ENCODE measurements at places on chromosomes 1 and 21.

DNA sequence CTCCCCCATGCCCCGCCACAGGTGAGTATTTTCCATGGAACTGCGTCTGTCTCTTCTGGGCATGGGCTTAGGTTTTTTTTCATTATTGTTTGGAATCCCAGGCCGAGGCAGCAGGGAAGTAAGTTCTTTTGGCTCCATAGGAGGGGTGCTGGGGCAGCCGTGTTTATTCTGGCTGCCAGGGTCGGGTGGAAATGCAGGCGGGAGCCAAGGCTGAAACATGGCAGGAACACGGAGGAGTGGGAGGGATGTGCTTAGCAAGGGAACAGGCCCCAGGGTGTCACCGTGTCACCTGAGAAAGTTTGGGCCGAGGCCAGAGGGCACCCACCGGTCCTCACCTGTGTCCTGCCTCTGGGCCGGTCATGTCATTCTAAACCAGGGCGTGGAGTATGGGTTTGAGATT lies 4.5 kb upstream of the DHRS3 start:
- DNase-seq = no peak

DNA sequence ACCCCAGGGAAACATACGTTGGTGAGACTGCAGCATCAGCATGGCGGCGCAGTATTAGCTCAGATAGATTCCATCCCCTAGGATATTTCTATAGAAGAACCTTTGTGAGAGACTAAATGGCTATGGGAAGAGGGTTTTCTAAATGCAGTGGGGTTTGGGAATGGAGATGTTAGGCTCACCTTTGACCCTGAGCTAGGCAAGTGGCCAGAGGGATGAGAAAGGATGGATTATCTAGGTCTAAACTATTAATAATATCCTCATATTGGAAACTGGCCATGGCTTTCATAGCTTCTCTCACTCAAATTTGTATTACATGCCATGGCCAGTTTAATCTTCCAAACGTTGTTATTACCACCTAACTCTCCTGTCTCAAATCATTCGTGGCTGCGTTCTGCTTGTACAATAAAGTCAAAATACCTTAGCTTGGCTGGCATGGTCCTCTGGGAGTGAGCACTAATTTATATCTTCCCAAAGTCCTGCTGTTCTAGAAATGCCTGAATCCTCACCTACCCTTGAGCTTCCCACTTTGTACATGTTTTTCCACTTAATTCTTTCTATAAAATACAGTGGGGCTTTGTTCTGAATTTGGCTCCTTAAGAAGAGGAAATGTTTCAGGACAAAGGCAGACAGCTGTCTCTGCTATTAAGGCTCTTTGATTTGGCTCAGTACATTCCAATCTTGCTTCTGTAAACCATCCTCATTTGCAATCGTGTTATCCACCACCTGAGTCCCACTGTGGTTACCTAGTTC lies 31.0 kb upstream of the COG2 start:
- no peak for DNase-seq

DNA sequence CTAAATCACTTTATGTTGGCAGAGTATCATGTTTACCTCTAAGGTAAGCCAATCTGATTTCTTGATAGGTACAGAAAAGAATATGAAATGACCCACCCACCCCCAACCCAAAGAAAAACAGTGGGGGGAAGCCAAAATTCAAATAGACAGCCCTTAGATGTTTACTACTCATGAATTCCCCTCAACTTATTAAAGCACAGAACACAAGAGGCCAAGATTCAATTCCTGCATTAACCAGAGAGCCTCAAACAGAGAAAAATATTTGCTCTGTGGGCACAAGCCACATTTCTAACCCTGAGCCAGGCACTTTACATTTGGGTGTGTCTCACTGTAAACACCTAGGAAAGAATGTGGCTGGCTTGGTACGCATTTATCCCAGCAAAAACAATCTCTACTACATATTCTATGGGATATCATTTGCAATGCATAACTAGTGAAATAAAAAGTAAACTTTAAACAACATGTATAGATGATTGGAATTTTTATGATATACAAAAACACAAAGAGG lies 84.3 kb downstream of the PTPN14 start:
- no peak for DNase-seq

DNA sequence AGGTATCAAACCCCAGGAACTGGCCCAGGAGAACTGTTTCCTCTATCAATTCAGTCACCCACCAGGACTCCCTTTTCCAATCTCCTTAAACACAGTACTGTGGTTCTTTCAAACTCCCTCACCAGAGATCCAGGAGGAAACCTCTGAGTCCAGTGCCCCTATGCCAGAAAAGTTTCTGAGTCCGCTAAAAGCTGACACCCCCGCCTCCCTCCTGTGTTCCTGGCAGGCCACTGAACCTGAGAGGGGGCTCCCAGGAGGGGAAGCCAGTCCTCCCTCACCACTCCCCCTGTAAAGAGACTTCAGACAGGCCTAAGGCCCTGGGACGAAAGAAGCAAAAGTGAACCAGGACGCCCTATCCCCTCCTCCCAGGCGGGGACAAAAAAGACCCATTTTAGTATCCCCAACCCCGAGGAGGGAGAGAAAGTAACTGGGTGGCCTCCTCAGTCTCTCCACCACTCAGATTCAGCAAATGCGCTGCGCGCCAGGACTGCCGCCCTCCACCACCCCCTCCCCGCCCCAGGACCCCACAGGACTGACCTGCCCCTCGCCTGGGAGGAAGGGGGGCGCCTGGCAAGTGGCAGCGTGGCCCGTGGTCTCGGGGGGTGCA lies 624 bp downstream of the SLC41A1 start:
- DNase-seq = no peak

- DNase-seq = no peak
These were observed 254.8 kb downstream of the OLFM3 start for GRCh38 chr1:101741910-101742309.

All from inflammatory macrophage treated with lipopolysaccharide for 4 hours (primary cell).